ENCODE measurements at places on chromosomes 1 and 21.

- DNase-seq, result no peak
Observed at GRCh38 chr1:17217607-17218006, 12.7 kb downstream of the PADI1 start.

GRCh38 chr1:33306653-33307493 is 14.0 kb downstream of the A3GALT2 start:
- no peak for DNase-seq

GRCh38 chr1:200294241-200294640 is 115.6 kb downstream of the ZNF281 start:
- no peak for DNase-seq

GRCh38 chr1:56286956-56287355 is 292.4 kb downstream of the PLPP3 start:
- DNase-seq, result no peak

GRCh38 chr1:51954783-51955182 is 35.7 kb downstream of the RAB3B start:
- DNase-seq, result no peak

GRCh38 chr1:222555992-222556615 is 8.2 kb upstream of the HHIPL2 start:
- DNase-seq, result no peak

- DNase-seq, result no peak
Observed at GRCh38 chr1:156409439-156409838, 40.4 kb downstream of the RHBG start.

DNA sequence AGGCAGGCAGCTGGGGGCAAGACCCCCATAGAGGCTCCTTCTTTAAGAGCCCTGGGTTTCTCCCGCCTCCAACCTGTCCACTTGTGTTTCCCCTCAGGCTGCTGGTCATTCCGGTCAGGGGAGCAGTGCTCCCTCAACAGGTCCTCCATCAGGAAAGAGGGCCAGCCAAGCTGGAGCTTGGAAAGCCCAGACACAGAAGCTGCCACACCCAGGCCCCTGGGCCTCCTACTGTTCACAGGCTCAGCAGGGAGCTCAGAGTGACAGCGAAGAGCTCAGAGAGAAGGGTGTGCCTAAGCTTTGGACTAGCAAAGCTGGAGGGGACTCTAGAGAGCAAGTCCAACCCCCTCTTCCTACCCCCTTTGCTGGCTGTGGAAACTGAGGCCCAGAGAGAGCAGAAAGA is 10.3 kb upstream of the CDCP2 start:
- DNase-seq, result no peak

- DNase-seq, result no peak
Observed at GRCh38 chr21:38354746-38355145, 98.0 kb downstream of the KCNJ15 start.

All from AG09319 (cell line).